ENCODE measurements at places on chromosomes 4 and X.

DNA sequence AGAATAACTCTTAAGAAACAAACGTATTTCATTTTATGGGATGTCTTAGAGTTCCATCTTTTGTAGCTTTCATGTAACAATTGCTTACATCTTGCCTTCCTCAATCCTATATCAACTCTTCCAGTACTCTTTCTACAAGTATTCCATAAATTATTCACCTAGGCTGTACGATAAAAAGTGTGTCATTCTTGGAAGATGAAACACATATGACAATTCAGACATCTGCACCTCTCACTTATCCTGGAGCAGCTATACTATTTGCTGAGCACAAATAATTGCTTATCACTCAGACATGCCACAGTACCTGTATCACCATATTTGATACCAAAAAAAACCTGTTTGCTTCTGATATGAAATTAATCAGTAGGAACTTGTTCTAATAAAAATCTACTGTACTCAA lies 1.0 kb downstream of the POF1B start:
- no peak for DNase-seq

DNA sequence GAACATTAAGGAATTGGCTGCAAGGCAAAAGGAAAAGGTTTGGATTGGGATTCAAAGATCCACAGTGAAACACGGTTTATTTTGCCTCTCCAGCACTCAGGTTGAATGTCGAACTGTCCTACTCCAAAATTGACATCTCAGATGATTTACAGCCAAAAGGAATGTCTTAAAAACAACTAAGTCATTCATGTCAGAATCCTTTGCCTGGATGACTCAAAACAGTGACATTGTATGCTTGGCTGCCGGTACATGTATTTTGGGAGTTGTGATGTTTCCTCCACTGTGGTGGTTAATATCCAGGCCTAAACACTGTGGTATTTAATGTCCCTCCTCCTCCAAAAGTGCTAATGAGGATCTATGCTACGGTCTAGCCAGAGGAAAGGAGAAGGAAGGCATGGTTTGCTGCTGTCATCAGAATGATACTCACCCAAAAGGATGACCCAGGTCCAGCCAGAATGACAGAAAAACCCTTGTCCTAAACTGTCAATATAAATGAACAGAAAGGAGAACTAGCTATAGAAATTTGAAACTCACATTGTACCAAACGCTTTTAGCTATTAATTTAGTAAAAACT lies 20.9 kb downstream of the PGM2 start:
- no peak for DNase-seq

GRCh38 chr4:4779054-4779453 lies 80.4 kb upstream of the MSX1 start:
- DNase-seq, result no peak

- no peak for DNase-seq
Observed at GRCh38 chr4:172786039-172786792, 382.4 kb upstream of the GALNT7 start.

GRCh38 chrX:154011376-154012335 lies 8.0 kb downstream of the IRAK1 start:
- DNase-seq, result no peak

- DNase-seq, result no peak
Observed at GRCh38 chr4:46329118-46329976, 60.6 kb downstream of the GABRA2 start.

All from activated T-helper 9 cell treated with anti-CD3 and anti-CD28 coated beads, Interleukin-2, amount 50 U/mL, for 16 hours (primary cell).